Stimulated activated CD8-positive, alpha-beta memory T cell treated with anti-CD3 and anti-CD28 coated beads, Interleukin-2, amount 100 ng/mL, for 1 hour (primary cell): ENCODE measurements at places on chromosomes 5 and 9.

DNA sequence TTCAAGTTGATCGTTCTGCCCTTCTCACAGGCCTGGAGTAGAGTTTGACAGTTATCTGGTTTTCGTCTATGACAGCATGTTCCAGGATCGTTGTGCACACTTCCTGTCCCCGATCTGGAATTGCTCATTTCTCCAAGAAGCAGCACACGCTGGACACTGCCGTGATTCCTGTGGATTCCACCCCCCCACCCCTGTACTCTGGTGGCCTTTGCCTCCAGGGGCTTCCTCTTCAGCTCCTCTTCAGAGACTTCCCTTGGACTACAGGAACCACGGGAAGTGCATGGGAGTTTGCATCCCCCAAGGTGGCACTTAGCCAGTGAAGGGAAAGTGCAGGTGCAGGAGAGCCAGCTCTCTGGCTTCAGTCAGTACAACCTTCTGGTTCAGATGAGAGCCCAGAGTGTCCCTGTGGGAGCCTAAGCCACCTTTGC lies 160.7 kb downstream of the CACNA1B start:
- no peak for DNase-seq

- DNase-seq = no peak
These were observed 455.4 kb downstream of the EBF1 start for GRCh38 chr5:158644301-158644700.

DNA sequence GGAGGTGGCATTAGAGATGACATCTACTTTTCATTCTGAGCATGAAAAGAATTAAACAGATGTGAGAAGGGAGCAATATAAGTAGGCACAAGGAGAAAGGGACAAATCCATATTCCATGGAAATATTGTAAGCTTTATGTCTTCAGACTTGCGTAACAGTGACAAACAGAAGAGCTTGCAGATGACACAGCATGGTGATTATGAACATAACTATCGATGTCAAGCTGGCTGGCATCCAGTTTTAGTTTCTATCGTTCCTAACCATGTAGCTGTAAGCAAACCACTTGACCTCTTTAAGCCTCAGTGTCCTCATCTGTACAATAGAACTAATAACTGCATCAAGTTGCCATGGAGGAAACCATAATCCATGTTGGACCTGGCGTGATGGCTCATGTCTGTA lies 246.7 kb upstream of the ADRA1B start:
- DNase-seq = no peak

DNA sequence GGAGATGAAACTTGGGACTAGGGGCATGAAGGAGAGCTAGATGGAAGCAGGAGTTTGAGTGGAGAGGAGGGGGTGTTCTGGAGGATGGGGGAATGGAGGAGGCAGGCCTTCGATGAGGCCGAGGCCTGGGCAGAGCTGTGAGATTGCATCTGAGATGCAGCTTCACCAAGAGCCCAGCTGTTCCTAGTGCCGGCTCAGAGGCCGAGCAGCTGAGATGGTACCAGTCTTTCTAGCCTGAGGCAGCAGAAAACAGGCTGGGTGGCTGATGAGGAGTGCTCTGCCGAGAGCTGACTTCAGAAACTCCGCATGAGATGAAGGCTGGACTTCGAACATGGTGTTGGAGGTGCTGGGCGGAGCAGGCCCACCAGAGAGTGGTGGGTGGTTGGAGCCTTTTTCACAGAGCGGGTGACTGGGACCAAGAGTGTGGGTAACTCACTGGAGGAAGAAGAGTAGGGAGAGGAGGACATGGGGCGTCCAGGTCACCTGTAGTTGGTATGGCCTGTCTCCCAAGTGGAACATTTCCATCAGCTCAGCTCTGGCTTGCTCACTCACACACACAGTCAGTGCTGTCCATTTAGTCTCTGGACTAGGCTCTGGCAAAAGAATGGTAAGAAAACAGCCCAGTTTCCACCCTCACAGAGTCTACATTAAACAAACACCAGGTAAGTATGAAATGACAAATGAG lies 54.7 kb downstream of the TMOD1 start:
- no peak for DNase-seq

DNA sequence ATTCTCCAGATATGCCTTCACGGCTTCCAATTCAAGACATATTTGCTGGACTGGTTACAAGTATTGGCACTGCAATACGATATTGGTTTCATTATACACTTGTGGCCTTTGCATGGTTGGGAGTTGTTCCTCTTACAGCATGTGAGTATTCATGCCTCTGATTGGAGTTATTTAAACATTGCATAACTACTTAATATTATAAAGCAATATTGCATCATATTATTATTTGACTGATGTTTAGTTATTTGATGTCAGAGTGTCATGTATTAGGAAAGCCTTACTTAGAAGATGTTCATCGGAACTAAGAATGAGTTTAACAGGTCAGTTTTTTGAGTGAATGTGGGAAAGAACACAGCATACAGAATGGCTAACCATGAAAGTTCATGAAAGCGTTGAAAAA lies 28.3 kb downstream of the MARCHF6 start:
- DNase-seq = no peak

DNA sequence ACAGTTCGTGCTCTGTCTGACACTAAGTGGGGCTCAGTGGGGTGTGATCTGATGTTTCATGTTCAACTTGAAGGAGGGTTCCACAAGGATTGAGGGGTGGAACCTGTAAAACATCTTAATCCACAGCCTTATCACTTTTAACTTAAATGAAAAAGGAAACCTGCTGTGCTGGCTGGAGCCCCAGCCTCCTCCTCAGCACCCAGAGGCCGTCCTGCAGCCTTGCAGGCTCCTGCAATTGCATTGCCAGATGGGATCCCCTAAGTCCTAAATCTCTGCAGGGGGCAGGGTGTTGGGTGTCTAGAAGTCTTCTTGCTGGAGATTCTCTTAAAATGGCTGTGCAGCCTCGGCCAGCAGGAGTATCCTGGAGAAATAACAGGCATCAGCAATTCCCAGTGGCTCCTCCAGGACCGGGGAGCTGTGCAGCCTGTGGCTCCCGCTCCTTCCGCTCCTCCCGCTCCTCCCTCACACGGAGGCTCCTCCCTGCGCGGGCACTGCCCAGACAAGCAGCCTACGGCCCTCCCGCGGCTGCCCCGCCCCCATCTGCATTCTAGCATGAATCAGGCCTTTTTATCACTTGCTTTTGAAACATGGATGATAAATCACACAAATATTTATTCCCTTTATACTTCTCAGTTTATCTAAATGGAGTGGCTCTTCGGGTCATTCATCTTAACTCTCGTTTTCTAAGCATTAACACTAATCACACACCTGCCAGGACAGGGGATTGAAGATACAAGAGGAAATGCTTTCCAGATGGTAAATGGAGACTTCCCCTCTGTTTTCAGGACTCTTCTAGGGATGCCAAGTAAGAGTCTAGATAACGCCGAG lies 131.0 kb downstream of the ADAMTS16 start:
- DNase-seq = no peak

DNA sequence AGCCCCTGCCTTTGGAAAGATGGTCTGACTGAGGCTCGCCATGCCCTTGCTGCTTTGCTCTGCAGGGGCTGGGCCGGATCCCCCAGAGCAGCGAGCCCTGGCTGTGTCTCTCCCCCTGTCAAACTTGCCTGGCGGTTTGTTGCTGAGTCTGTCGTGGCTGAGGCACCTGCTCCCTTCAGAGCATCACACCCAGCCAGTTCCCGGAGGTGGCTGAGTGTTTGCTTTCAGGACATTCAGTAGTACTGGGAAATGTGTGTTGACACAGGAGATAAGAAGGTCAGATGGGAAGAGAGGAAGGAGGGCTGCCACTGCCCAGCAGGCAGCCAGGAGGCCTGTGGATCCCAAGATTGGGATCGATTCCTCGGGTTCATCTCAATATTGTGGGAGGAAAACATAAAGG lies 62.9 kb downstream of the GADD45G start:
- no peak for DNase-seq
